ENCODE measurements at places on chromosomes 12 and 14. TPM values are rescaled to one million over a fixed set of nuclear protein-coding genes. Genes with fewer than 3 reads are reported as not detected.

GRCh38 chr12:5910790-5911548, 34.1 kb downstream of the ANO2 start:
- H3K36me3 ChIP-seq = no peaks in the 10 kb centered on the region
- H3K27me3 ChIP-seq = peaks cover 28% of the 10 kb centered on the region
- H3K27ac ChIP-seq = no peak overlapping the region

DNA sequence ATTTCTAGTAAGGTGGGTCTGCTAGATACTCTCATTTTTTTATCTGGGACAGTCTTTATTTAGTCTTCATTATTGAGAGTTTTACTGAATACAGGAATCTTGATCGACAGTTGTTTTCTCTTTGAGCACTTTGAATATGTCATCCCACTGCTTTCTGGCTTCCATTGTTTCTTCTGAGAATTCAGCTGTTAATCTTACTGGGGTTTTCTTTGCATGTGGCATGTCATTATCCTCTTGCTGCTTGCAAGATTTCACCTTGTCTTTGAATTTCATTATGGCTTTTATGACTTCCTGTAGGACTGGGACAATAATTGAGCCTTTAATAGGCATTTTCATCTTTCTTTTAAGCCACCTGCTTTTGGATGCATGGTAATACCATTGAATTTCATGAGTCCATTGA, 46.7 kb upstream of the RD3L start:
- no peaks in the 10 kb centered on the region for H3K4me1 ChIP-seq
- no peaks in the 10 kb centered on the region for H3K36me3 ChIP-seq
- no peak for DNase-seq

DNA sequence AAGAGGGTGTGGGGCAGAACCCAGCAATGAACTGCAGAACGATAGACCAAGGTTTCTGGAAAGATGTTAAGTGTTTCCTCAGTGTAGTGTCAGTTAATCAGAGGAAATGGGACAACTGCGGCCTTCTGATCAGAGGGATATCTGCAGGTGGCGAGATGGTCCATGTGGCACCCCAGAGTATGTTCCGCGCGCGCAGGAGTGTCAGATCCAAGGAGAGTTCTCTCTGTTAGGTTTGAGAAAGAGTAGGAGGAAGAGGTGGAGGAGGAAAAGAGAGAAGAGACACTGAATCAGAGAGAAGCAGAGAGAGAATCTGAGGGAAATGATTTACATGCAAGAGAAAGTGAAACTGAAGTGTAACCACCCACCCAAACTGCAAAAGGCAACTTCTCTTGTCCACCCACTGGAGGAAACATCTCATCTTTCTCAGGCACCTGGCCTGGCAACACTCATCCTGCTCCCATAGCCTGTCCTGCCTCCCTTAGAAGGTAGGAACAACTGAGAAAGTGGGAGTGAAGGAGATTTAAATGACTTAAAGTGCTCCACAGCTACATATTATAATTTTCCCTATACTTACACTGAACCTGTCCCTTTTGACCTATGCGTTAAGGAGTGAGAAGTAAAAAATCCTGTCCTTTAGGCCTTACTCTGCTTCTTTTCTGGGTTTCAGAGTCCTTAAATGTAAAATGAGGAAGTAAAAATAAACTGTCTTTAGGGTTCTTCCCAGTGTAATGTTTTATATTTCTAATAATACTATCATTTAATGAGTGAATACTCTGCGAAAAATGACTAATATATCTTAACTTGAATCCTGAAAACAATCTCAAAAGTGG, 6.8 kb upstream of the TESPA1 start:
- no peak overlapping the region for H3K27ac ChIP-seq
- peaks cover 59% of the 10 kb centered on the region for H3K27me3 ChIP-seq
- no peaks in the 10 kb centered on the region for H3K36me3 ChIP-seq
- H3K4me1 ChIP-seq = peaks cover 2% of the 10 kb centered on the region

DNA sequence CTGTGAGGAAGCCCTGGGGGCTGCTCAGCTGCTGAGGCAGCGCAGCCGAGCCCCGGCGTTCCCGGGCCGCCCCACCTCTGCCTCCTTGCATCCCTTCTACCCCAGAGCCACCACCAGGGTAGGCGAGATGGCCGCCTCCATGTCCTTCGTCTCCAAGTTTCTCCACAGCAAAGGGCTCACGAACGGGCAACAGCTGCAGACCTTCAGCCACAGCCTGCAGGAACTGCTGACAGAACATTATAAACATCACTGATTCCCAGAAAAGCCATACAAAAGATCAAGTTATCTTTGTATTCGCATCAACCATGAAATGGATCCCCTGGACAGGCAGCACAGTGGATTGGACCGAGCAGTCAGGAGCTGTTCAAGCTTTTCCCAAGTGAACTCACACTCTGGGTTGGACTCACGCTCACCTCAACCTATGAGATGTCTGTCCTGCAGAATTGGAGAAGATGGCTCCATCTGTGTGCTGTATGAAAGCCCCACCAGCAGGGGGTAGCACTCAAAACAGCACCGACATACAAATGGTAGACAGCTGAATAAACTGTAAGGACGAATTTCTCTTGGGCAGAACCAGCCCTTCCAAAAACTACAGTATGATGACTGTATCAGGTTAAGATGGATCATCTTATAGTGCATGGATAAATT, 19.4 kb upstream of the A2M start:
- DNase-seq = peak; percentile 8
- H3K4me3 ChIP-seq = no peak overlapping the region
- H3K4me1 ChIP-seq = no peaks in the 10 kb centered on the region
- H3K27me3 ChIP-seq = no peaks in the 10 kb centered on the region
- H3K36me3 ChIP-seq = no peaks in the 10 kb centered on the region

DNA sequence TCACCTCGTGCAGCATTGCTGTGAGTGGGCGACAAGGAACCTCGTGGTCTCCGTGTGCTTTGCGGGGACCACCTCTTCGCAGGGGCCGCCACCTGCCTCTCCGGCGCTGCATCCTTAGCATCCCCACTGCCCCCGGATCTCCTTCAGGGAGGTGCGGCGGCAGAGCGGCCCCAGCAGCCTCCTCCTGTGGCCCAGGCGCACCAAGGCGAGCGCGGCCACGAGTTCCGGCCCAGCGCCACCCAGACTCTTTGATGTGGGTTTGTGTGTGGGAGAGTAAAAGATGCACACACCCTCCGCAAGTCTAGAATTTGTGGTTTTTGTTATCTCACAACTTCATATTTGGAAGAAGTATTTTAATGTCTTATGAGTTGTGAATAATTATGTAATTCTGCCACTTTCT, 118.8 kb upstream of the DIO3 start:
- no peaks in the 10 kb centered on the region for H3K27me3 ChIP-seq
- no peak overlapping the region for H3K27ac ChIP-seq
- no peaks in the 10 kb centered on the region for H3K36me3 ChIP-seq
- H3K4me1 ChIP-seq = peaks cover 7% of the 10 kb centered on the region
- no peak overlapping the region for H3K4me3 ChIP-seq

GRCh38 chr14:76581592-76581991, 179.7 kb upstream of the VASH1 start:
- DNase-seq = no peak
- no peak overlapping the region for H3K4me3 ChIP-seq
- no peaks in the 10 kb centered on the region for H3K36me3 ChIP-seq
- no peaks in the 10 kb centered on the region for H3K4me1 ChIP-seq

LRFN5 gene
- total RNA-seq = not detected

- no peaks in the 10 kb centered on the region for H3K36me3 ChIP-seq
- H3K27me3 ChIP-seq = no peaks in the 10 kb centered on the region
- no peak for DNase-seq
- H3K4me3 ChIP-seq = no peak overlapping the region
Observed at GRCh38 chr14:97109234-97109633, 312.1 kb downstream of the VRK1 start.

KRT75 gene
- total RNA-seq = not detected

TMEM63C gene
- 5.7 TPM for total RNA-seq

GRCh38 chr12:466039-466438, 6.3 kb downstream of the B4GALNT3 start:
- no peaks in the 10 kb centered on the region for H3K27me3 ChIP-seq
- no peak overlapping the region for H3K4me3 ChIP-seq
- no peaks in the 10 kb centered on the region for H3K36me3 ChIP-seq
- H3K4me1 ChIP-seq = peaks cover 41% of the 10 kb centered on the region
- H3K27ac ChIP-seq = no peak overlapping the region
- no peak for DNase-seq

Data from HCT116 (cell line).